ENCODE measurements at places on chromosomes 11 and 22. TPM values are rescaled to one million over a fixed set of nuclear protein-coding genes. Genes with fewer than 3 reads are reported as not detected.

Gene HTR3A
- total RNA-seq, result not detected

Gene ADAMTS15
- total RNA-seq, result 6.9 TPM

Gene KDELR3
- total RNA-seq, result 83.7 TPM

Gene SNX32
- not detected for total RNA-seq

Gene PC
- total RNA-seq, result 19.2 TPM

Gene OR5B21
- total RNA-seq, result not detected

Gene TSPAN18
- 1.1 TPM for total RNA-seq

Gene MUC5AC
- total RNA-seq, result not detected

Gene CARNS1
- total RNA-seq, result 0.22 TPM

Gene CYP2D6
- total RNA-seq, result not detected

Gene CARD16
- total RNA-seq, result 23.4 TPM

Gene OAF
- 105 TPM for total RNA-seq

Gene OR2AG1
- not detected for total RNA-seq

- no peak for DNase-seq
Measured at GRCh38 chr11:101612481-101612880, 28.7 kb upstream of the TRPC6 start.

DNA sequence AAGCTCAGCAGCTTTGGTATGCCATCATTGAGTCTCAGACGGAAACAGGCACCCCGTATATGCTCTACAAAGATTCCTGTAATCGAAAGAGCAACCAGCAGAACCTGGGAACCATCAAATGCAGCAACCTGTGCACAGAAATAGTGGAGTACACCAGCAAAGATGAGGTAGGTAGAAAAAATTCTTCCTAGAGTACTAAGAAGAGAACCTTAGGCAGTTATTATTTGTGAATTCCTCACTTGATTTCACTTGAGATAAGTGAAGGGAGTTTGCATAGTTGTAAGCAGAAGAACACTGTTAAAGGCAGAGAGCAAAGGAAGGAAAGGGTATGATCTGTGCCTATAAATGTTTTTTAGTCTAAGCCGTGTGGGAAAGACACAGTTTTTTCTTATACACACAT is 28.6 kb downstream of the RRM1 start:
- DNase-seq, result no peak

- no peak for DNase-seq
Measured at GRCh38 chr11:24651873-24652272, 155.0 kb downstream of the LUZP2 start.

DNA sequence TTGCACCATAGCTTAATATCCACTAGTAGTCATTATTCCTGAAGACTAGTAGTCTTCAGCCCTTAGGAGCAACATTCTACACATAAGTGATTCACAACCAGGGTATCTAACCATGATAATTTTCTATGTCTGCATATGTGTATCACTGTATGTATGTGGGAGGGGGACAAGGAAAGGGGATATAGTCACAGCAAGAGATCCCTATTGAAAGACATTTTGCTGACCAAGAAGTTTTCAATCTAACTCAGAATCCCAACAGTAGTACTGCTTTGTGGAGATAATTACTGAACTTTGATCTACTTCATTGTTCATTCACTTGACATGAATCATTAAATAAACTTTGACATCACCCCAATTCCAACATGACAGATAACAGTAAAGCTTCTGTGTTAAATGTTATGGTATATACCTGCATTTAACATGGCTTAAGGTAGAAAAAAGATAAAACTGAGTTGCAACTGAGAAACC is 10.3 kb downstream of the PIK3C2A start:
- peak; percentile 65 for DNase-seq

DNA sequence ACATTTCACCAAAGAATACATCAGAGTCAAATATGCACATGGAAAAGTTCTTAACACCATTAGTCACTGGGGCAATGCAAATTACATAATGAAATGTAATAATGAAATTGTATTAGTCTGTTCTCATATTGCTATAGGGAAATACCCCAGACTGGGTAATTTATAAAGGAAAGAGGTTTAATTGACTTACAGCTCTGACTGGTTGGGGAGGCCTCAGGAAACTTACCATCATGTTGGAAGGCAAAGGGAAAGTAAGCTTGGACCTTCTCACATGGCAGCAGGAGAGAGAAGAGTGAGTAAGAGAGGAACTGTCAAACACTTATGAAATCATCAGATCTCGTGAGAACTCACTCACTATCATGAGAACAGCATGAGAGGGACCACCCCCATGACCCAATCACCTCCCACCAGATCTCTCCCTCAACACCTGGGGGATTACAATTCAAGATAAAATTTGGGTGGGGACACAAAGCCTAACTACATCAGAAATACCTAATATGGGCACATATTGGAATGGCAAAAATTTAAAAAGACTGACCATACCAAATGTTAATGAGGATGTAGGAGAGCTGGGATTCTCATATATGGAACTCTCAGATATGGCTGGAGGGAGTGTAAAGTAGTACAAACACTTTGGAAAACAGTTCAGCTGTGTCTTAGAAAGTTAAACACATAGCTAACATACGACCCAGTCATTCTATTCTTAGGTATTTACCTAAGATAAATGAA is 65.1 kb upstream of the CD44 start:
- DNase-seq, result peak; percentile 34

DNA sequence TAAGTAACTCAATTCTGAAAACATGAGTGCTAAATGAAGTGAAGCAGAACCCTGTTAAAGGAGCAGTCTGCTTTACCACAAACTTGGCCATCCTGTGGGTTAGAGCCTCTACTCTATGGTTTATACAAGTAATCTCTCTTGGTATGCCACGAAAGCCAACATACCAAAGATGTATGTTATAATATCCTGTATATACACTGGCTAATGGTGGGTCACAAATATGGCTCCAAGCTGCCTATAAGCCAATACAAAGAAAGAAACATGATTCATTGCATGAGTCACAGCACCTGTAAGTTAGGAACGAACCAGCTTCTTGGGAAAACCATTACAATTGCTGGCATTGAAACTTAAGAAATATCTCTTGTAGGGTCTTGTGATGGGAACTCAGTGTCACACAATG is 16.1 kb downstream of the XRRA1 start:
- DNase-seq, result peak; percentile 69

GRCh38 chr11:114909866-114910265 is 231.5 kb downstream of the NXPE2 start:
- no peak for DNase-seq

DNA sequence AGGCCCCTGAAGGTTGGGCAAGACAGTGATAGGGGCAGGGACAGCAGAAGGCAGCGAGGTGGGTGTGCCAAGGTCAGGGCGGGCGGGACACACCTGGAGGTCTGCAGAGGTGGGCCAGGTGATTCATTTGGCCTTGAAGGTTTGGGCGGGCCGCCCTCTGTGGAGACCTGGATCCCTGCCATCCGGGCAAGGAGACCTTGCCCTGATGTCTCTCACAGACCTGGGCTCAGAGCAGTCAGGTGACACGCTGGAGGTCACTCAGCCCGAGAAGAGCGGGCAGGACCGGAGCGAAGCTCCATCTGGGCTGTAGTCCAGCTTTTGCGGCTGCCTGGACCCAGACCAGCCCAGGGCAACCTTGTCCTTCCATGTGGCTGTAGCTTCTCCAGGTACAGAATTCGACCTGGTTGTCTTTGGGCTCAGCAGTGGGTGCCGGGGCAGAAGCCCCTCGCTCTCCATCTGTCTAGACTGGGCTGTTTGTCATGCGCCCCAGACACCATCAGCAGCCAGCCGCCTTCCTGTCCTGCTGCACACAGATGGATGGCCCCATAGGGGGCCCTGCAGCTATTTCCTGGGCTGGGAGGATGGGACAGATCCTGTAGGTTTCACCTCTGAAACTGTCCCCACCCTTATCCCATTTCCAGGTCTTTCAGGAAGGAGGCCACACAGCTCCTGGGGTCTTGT is 3.1 kb downstream of the MRGPRG start:
- DNase-seq, result no peak

DNA sequence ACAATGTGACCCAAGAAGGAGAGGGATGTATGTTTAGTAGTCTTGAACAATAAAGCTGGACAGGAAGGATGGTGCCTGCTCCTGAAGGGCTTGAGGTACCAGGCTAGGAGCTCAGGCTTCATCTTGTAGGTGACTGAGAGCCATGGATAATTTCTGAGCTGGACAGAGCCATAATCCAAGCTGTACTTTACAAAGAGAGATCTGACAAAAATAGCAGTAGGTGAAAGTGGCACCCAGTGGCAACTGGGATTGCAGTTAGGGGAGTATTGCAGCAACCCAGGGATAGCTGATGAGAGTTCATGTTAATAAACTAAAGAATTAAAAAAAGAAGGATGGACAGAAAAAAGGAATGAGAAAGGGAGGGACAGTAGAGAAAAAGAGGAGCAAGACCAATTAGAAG is 7.4 kb downstream of the XRRA1 start:
- DNase-seq, result no peak

- DNase-seq, result peak; percentile 74
Measured at GRCh38 chr11:72471005-72471898, 36.9 kb upstream of the CLPB start.

DNA sequence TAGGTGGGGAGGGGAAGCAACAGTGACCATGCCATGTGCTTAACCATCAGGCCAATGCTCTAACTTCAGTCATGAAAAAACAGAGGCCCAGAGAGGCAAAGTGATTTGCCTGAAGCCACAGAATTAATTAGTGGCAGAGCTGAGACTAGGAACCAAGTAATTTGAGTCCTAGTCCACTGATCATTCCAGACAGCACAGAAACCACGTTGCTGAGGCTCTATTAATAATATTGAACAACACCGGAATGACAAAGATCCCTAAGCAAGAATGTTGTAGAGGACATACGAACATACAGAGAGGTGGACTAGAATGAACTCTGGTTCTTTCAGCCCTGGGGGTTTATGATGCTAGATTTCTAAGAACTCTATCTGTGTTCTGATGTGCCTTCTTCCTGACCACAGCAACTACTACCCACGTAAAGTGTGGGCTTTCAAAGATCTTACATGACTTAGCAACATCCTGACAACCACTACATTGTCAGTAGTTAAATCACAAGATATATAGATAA is 92.3 kb downstream of the GAB2 start:
- no peak for DNase-seq

DNA sequence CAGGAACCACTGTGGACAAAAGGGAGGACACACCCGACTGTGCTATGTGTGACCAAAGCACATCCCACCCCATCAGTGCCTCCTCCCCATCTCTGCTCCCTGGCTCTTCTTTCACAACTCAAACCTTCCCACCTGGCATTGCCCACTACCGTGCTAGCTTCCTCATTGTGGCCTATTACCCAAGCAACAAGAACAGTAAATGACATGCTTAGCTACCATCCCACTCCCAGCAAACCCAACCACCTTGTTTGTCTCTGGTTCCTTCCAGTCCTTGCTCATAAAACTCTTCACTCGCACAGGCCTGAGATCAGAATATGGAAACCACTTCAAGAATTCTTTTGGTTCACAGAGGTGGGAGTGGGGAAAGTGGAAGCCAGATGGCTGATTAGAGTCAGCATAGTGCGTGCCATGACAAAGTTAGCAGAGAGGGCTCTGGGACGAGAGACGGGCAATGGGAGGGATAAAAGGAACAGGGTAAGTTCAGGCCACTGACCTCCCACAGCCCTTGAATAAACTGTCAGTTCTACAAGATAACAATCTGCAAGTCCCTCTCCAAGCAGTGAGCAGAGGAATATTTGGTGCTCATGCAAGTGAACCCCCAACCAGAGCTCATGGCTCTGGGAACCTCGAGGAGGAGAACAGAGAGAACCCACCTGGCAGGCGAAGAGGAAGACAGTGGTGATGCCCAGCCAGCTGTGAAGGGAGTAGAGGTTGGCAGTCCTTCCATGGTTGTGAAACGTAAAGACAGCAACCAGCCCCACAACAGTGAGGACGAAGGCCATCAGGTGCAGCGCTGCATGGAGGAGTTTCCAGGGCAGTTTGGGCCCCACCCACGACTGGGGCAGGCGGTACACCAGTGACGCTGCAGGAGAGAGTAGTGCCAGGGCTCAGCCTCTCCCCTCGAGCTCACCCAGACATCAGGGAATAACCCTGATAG is 8.3 kb downstream of the CYB561A3 start:
- no peak for DNase-seq

DNA sequence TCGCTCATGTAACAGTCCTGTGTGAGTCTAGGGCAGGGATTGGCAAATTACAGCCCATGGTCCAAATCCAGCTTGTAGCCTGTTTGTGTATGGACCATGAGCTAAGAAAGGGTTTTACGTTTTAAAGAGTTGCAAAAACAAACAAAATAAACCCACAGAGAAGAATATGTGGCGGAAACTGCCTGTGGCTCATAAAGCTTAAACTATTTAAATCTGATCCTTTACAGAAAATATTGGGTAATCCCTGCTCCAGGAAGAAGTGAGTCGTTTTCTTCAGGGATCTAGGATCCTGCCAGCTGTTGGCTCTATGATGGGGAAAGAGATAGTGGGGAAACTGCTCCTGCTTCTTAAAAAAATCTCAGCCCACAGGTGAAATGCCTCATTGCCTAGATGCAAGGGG is 3.4 kb upstream of the OR6Q1 start:
- DNase-seq, result peak; percentile 46

- no peak for DNase-seq
Measured at GRCh38 chr22:37819105-37819433, 4.1 kb upstream of the GALR3 start.

- DNase-seq, result peak; percentile 16
Measured at GRCh38 chr11:17479284-17480214, 2.9 kb upstream of the ABCC8 start.

DNA sequence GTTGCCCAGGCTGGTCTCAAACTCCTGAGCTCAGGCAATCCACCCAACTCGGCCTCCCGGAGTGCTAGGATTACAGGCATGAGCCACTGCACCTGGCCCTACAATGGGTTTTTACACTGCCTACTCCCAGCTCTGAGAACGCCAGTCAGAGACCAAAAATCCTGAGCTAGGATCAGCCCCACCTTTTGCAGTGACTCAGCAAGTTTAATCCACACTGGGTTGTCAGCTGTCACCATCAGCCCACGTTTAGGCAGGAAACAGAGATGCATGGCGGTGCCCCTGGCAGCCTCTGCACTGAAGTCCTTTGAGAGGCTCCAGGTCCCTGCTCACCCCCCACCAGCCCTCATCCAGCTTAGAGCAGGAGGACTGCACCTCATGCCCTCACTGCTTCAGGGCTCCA is 117.6 kb downstream of the ARHGAP8 start:
- DNase-seq, result peak; percentile 57

GRCh38 chr22:49157529-49158339 is 669.9 kb downstream of the BRD1 start:
- DNase-seq, result no peak

GRCh38 chr22:39087881-39088684 is 9.0 kb upstream of the APOBEC3H start:
- DNase-seq, result no peak

DNA sequence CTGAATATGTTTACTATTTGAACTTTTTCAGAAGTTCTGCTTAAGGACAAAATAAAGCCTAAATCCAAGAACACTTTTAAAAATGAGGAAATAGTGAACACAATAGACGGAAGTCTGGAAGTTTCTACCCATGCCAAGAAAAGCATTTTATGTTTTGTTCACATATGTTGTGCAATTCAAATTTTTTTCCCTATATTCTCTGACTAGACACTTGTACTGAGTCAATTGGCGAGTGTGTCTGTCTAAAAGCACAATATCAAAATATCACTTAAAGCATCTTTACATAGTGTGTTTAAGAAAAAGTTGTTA is 29.2 kb downstream of the INCENP start:
- DNase-seq, result no peak

GRCh38 chr11:106670069-106670468 is 348.2 kb downstream of the GUCY1A2 start:
- peak; percentile 28 for DNase-seq

- no peak for DNase-seq
Measured at GRCh38 chr11:99911116-99911515, 776.0 kb upstream of the ARHGAP42 start.

All from M059J (cell line).